Large intestine (tissue), 12 donors: ENCODE measurements at places on chromosomes 5 and 9.

DNA sequence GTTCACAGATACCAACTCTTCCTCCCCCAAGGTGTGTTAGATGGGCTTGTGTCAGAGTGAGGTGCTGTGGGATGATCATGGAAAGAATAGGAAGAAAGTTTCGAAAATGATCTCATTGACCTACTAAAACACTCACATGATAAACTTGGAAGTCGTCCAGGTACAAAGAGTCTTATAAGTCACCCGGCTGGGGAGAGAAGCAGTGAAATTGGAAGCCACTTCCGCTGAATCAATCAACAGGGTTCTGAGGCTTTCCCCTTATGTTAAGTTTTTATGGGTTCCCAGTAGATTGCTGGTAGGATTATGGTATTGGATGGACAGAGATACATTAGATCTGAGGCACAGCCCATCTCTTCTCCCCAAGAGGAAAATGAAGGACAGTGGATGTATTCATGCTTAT, 218.8 kb upstream of the MSX2 start:
- no peaks in the 10 kb centered on the region for H3K27me3 ChIP-seq
- no peak overlapping the region for H3K4me3 ChIP-seq
- no peak overlapping the region for H3K27ac ChIP-seq
- no peaks in the 10 kb centered on the region for H3K36me3 ChIP-seq
- peaks cover 19% of the 10 kb centered on the region for H3K4me1 ChIP-seq

DNA sequence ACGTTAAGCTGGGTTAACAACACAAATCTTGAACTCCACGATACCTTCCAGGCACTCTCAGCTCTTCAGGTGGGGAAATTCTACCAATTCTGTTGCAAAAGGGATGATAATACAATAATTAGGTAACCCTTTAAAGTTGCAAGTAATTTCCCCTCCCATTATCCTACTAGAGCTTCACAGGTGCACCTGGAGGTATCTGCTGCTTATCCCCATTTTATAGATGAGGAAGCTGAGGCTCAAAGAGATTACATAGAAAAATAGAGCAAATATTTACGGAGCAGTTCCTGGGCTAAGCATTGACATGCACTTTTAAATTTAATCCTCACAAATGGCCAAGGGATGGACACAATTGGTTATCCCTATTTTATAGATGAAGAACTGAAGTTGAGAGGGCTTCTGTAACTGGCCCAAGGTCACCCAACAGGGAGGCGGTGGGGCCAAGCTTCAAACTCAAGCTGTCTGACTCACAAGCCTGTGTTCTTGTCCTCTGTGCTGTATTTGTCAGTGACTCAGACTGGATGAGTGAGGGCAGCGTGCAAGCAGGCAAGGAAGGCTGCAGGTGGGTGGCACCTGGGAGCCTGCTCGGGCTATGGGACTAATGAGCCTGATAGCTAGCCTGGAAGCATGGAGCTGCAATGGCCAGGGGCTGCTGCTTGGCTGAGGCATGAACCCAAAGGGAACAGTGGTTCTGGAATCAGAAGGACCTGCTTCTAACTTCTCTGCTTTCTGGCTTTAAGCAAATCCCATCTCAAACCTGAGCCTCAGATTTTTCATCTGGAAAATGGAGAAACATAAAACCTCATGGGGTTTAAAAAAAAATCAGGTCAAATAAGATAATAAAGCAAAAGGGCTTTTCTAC, 105.5 kb downstream of the PDE6A start:
- no peaks in the 10 kb centered on the region for H3K4me1 ChIP-seq
- no peaks in the 10 kb centered on the region for H3K27me3 ChIP-seq
- no peak for DNase-seq
- no peak overlapping the region for H3K4me3 ChIP-seq

- H3K27me3 ChIP-seq = no peaks in the 10 kb centered on the region
- no peak overlapping the region for H3K27ac ChIP-seq
- H3K36me3 ChIP-seq = no peaks in the 10 kb centered on the region
- no peaks in the 10 kb centered on the region for H3K4me1 ChIP-seq
- no peak overlapping the region for H3K4me3 ChIP-seq
Observed at GRCh38 chr5:74064225-74064624, 438.2 kb downstream of the ARHGEF28 start.

DNA sequence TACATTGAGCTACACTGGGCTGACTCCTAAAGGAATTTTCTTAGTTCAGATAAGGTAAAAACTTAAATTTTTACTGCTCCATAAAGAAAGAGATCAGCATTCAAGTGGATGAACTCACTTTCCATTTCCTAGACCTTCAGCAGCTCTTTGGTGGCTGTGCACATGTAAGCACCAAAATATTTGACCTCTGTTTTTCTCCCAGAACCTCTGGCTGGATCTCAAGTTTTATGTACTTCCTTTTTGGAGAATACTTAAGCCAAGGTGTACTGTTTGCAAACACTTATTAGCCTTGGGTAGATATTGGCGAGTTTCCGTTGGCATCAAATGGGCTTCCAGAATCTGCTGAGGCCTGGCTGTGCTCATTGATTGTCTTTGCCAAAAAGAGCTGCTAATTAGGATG, 10.3 kb downstream of the TNC start:
- H3K27ac ChIP-seq = no peak overlapping the region
- H3K27me3 ChIP-seq = no peaks in the 10 kb centered on the region
- no peak for DNase-seq
- no peaks in the 10 kb centered on the region for H3K36me3 ChIP-seq
- H3K4me1 ChIP-seq = no peaks in the 10 kb centered on the region

- H3K4me1 ChIP-seq = peaks cover 3% of the 10 kb centered on the region
- peak; percentile 29 for DNase-seq
- H3K36me3 ChIP-seq = peaks cover 80% of the 10 kb centered on the region
- no peak overlapping the region for H3K4me3 ChIP-seq
- no peaks in the 10 kb centered on the region for H3K27me3 ChIP-seq
Observed at GRCh38 chr9:734831-735511, 106.5 kb upstream of the DMRT1 start.

DNA sequence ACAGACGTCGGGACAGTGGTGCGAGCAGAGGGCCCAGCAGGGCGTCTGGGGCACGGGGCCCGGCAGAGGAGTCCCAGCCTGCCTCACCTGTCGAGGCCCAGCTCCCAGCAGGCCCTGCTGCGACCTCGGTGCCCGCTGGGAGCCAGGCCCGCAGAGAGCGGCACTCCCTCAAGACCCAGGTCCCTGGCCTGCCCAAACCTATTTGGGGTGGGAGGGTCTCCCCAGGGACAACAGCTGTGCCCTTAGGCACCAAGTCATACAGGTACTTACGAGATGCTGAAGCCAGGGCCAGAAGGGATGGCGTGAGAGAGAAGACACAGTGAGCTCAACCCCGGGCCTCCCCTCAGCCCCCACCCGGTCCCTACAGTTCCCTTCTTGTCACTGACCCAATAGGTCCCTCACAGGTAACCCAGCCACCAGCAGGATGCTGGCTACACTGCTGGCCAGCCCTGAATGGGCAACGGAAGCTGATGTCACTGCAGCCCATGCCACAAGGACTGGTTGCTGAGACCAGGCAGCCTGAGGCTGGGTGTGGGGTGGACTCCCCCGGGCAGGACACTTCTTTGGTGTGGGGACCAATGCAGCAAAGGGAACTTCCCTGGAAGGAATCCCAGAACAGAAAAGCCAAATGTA, 3.7 kb downstream of the NSMF start:
- H3K27me3 ChIP-seq = no peaks in the 10 kb centered on the region
- H3K4me1 ChIP-seq = peaks cover 31% of the 10 kb centered on the region
- no peak overlapping the region for H3K4me3 ChIP-seq
- H3K36me3 ChIP-seq = peaks cover 21% of the 10 kb centered on the region

DNA sequence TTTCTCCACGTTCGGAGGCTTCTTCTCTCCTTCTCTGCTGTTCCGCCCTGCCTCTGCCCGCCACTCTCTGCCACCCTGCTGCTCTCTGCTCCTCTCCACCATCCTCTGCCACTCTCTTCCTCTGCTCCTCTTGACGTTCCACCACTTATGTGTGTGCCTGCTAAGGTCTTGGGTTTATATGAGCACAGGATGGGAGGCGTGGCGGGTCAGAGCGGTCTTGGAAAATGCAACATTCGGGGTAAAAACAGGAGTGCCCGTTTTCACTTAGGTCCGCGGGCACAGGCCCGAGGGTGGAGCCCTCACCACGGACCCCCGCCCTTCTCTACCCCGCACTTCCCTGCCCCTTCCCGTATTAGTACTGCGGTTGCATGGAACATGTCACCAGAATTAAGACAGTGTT, 114.4 kb upstream of the FBXL7 start:
- DNase-seq = no peak
- no peak overlapping the region for H3K4me3 ChIP-seq
- H3K4me1 ChIP-seq = no peaks in the 10 kb centered on the region
- no peaks in the 10 kb centered on the region for H3K27me3 ChIP-seq

DNA sequence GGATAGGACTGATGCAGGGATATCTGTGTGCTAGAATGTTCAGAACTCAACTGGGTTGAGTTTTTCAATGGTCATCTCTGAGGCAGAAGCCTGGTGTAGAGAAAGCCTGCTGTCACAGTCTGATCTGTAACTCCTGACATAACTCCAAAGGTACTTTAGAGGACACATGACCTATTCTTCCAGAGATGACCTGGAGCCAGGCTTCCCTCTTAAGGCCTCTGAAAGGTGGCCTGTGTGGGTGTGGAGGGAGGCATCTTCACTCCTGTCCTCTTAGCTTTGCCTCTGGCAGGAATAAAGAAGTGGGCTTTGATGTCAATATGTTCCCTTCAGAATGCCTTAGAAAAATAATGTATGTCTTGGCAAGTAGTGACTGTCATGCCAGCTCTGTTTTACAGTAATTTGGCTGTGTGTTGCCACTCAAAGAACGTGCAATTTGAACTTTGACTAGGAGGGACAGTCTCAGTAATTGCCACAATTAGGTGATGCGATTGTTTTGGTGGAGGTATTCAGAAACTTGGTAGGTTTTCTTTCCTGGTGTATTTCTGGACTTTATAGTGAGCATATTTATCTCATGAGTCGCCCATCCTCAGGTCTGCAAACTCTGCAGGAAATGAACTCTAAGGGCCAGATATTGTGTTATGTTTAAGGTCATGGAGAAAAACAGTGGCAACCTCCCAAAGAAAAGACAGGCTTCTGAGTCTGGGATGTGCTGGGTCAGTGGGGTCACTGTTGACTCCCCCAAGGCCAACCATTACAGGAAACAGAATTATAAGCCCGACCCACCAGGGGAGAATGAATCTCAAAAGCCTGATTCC, 3.2 kb upstream of the C5orf63 start:
- H3K4me1 ChIP-seq = peaks cover 38% of the 10 kb centered on the region
- H3K27ac ChIP-seq = peak overlapping the region; percentile 81
- no peaks in the 10 kb centered on the region for H3K27me3 ChIP-seq
- H3K36me3 ChIP-seq = no peaks in the 10 kb centered on the region
- DNase-seq = peak; percentile 74
- H3K4me3 ChIP-seq = no peak overlapping the region

GRCh38 chr9:127796852-127797370, 5.8 kb upstream of the FPGS start:
- H3K27ac ChIP-seq = no peak overlapping the region
- H3K27me3 ChIP-seq = no peaks in the 10 kb centered on the region
- peaks cover 14% of the 10 kb centered on the region for H3K36me3 ChIP-seq
- DNase-seq = no peak

DNA sequence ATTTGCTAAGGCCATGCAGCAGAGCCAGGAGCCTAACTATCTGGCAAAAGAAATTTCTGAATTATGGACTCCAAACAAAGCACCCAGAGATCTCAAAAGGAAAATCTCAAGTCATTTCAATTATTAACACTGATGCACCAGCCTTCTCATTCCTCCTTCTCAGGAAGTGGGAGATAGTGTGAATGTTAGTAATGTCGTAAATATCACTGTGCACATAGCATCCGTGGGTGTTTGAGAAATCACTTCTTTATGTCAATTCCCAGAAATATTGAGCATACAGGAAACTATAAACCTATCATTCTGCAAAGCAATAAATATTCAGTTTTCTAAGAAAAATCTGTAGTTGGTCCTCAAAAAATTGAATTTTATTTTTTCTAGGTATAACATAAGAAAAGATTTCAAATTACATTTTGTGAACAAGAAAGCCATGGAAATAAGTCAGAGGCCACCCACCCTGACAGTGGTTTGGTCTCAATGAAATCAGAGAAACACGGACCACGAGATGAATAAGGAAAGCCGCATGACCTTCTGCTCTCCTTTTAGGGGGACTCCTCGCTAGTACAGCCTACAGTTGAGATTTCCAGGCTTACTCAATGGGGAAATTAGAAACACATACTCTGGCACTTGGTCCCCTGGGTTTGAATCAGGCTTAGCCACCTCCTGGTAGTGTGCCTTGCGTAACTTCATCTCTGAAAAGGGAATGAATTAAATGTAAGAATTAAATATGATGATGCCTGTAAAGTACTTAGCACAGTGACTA, 120.6 kb downstream of the DIRAS2 start:
- no peaks in the 10 kb centered on the region for H3K27me3 ChIP-seq
- H3K4me1 ChIP-seq = no peaks in the 10 kb centered on the region
- no peak overlapping the region for H3K4me3 ChIP-seq
- no peaks in the 10 kb centered on the region for H3K36me3 ChIP-seq

GRCh38 chr9:73118898-73119554, 32.6 kb upstream of the ANXA1 start:
- no peaks in the 10 kb centered on the region for H3K4me1 ChIP-seq
- no peak overlapping the region for H3K4me3 ChIP-seq
- H3K27ac ChIP-seq = no peak overlapping the region
- no peaks in the 10 kb centered on the region for H3K27me3 ChIP-seq
- H3K36me3 ChIP-seq = no peaks in the 10 kb centered on the region
- no peak for DNase-seq

DNA sequence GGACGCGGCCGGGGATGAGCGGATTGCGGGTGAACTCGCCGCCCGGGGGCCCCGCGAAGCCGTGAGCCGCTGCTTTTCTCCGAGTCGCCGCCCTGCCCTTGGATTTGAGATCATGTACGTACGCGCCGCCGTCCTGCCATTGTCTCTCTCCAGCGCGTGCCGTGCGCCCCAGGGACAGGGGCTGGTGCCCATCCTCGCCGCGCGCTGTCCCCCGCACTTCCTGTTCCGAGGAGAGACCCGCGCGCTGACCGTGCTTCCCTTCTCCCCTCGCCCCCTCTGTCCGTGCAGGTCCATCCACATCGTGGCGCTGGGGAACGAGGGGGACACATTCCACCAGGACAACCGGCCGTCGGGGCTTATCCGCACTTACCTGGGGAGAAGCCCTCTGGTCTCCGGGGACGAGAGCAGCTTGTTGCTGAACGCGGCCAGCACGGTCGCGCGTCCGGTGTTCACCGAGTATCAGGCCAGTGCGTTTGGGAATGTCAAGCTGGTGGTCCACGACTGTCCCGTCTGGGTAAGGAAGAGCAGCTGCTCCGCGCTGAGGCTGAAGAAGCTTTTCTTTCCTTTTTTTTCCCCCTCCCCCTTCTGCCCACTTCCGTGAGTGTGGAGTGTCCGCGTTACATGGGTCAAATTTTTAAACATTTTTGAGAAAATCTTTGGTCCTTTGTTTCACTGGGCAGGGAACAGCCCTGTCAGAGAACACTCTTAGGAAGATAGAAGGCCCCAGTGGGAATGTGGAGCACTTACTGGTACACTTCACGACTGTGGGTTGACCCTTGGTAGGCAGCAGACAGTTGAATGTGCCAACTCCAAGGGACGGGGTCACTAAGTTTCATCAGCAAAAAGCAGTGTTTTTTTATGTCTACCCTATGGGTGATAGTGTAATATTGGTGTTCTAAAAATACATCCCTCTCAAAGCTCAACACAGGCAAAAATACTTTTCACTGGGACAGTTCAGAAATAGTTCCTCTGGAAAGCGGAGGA, 727 bp downstream of the RHOBTB3 start:
- H3K4me1 ChIP-seq = peaks cover 34% of the 10 kb centered on the region
- no peak for DNase-seq
- H3K27ac ChIP-seq = peak overlapping the region; percentile 80
- H3K36me3 ChIP-seq = no peaks in the 10 kb centered on the region
- H3K27me3 ChIP-seq = no peaks in the 10 kb centered on the region
